ENCODE measurements at places on chromosomes 1 and 21. TPM values are rescaled to one million over a fixed set of nuclear protein-coding genes. Genes with fewer than 3 reads are reported as not detected.

Gene S100A7A
- total RNA-seq = not detected

Gene OVAAL
- total RNA-seq = not detected

Gene HMCN1
- 37.6 TPM for total RNA-seq

Gene RGSL1
- total RNA-seq = not detected

Gene TAF5L
- 28.7 TPM for total RNA-seq

Gene IER5
- total RNA-seq = 31.9 TPM

Gene PRDM16
- total RNA-seq = 1.4 TPM

Data from SJCRH30 (cell line).